Endodermal cell (in vitro differentiated cells): ENCODE measurements at places on chromosomes 7 and 10.

DNA sequence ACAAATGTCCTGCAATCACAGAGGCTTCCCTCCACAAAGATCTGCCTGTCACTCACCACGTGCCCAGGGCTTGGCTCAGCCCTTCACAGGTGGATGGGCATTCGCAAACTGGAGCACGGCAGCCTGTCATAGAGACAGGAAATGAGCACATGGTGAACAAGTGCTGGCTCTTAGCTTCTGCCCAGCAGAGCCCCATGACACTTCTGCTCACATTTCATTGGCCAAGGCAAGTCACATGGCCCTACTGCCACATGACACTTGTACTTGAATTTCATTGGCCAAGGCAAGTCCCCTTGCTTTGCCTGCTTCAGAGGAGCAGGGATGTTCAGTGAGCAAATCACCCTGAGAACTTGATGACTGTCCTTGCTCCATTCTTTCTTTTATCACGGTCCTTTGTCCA lies 110.8 kb upstream of the PPP2R2D start:
- no peaks in the 10 kb centered on the region for H3K27me3 ChIP-seq

DNA sequence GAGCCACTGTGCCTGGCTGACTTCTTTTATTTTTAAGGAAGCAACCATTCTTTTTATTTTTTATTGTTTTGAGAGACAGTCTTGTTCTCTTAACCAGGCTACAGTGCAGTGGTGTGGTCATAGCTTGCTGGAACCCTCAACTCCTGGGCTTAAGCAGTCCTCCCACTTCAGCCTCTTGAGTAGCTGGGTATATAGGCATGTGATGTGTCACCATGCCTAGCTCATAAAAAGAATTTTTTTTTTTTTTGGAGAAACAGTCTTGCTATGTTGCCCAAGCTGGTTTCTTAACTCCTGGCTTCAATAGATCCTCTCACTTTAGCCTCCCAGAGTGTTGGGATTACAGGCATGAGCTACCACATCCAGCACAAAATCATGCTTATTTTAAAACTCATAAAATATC lies 5.8 kb downstream of the MCU start:
- no peak overlapping the region for H3K27ac ChIP-seq
- H3K4me3 ChIP-seq: no peak overlapping the region
- DNase-seq: no peak

GRCh38 chr7:6725003-6725402 lies 18.3 kb upstream of the ZNF12 start:
- no peaks in the 10 kb centered on the region for H3K4me1 ChIP-seq
- DNase-seq: no peak
- H3K4me3 ChIP-seq: no peak overlapping the region
- no peaks in the 10 kb centered on the region for H3K36me3 ChIP-seq
- H3K27ac ChIP-seq: no peak overlapping the region

DNA sequence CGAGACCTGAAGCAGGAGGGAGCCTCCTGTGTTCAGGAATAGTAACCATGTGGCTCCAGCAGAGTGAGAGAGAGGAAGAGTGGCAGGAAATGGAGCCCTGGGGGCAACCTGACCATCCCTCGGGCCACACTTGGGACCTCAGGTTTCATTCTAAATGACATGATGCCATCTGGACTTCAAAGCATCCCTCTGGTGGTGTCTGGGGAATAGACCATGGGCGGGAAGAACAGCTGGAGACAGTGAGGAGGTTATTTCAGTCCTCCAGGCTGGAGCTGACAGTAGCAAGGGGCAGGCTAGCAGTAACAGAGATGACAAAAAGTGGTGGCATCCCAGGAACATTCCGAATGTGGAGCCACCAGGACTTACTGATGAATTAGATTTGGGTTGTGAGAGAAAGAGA lies 44.8 kb downstream of the AKR1B1 start:
- H3K4me3 ChIP-seq: no peak overlapping the region
- H3K36me3 ChIP-seq: no peaks in the 10 kb centered on the region
- no peaks in the 10 kb centered on the region for H3K27me3 ChIP-seq
- DNase-seq: no peak
- no peak overlapping the region for H3K27ac ChIP-seq

- peaks cover under 1% of the 10 kb centered on the region for H3K27me3 ChIP-seq
- no peak for DNase-seq
- H3K4me3 ChIP-seq: no peak overlapping the region
- H3K27ac ChIP-seq: no peak overlapping the region
- H3K36me3 ChIP-seq: no peaks in the 10 kb centered on the region
Measured at GRCh38 chr10:515674-516073, 173.8 kb downstream of the DIP2C start.

- no peak overlapping the region for H3K4me3 ChIP-seq
- H3K27ac ChIP-seq: no peak overlapping the region
Measured at GRCh38 chr7:104894726-104895521, 119.1 kb upstream of the KMT2E start.

- H3K27ac ChIP-seq: no peak overlapping the region
- no peaks in the 10 kb centered on the region for H3K27me3 ChIP-seq
- no peak for DNase-seq
- H3K36me3 ChIP-seq: no peaks in the 10 kb centered on the region
Measured at GRCh38 chr10:119222966-119223386, 15.6 kb downstream of the GRK5 start.

- H3K27me3 ChIP-seq: no peaks in the 10 kb centered on the region
- no peak overlapping the region for H3K4me3 ChIP-seq
- DNase-seq: no peak
- no peaks in the 10 kb centered on the region for H3K36me3 ChIP-seq
Measured at GRCh38 chr7:108330227-108330626, 126.0 kb downstream of the NRCAM start.

GRCh38 chr7:86477343-86477935 lies 166.3 kb upstream of the GRM3 start:
- peaks cover 2% of the 10 kb centered on the region for H3K4me1 ChIP-seq
- H3K36me3 ChIP-seq: no peaks in the 10 kb centered on the region
- H3K27ac ChIP-seq: no peak overlapping the region
- no peaks in the 10 kb centered on the region for H3K27me3 ChIP-seq
- no peak for DNase-seq
- H3K4me3 ChIP-seq: no peak overlapping the region

GRCh38 chr10:61078542-61079275 lies 134.7 kb upstream of the RHOBTB1 start:
- no peak overlapping the region for H3K27ac ChIP-seq
- H3K27me3 ChIP-seq: no peaks in the 10 kb centered on the region

DNA sequence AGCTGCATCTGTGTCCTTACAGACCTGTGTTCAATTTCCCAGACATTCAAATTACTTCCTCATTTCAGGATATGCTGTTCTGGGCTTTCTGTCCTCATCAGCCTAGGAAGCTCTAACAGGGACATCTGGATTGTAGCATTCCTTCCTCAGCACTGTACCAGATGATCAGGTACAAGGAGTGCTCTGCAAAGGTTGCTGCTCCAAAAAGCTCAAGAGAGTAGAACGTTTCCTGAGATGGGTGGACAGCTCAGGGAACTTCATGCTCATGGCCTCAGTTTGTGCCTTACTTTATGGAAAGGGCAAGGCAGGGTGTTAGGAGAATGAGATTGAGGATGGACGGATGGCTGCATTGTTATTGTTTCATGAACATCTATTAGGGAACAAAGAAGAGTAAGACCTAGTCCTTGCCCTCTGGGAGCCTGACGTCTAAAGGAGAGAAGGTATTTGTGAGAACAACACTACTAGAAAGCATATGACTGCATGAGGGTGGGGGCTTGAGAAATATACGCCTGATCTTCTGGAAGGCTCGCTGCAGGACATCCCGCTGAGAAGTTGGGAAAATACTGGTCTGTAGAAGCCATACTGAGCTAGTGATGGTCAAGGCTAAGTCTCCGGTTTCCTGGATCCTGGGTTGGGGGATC lies 10.5 kb upstream of the ZNF212 start:
- H3K27ac ChIP-seq: no peak overlapping the region
- H3K36me3 ChIP-seq: peaks cover 5% of the 10 kb centered on the region
- H3K4me1 ChIP-seq: no peaks in the 10 kb centered on the region
- H3K4me3 ChIP-seq: no peak overlapping the region

- H3K4me3 ChIP-seq: no peak overlapping the region
- no peak for DNase-seq
- H3K27me3 ChIP-seq: no peaks in the 10 kb centered on the region
- H3K27ac ChIP-seq: no peak overlapping the region
- no peaks in the 10 kb centered on the region for H3K4me1 ChIP-seq
- H3K36me3 ChIP-seq: no peaks in the 10 kb centered on the region
Measured at GRCh38 chr10:19638182-19638895, 177.9 kb upstream of the PLXDC2 start.

DNA sequence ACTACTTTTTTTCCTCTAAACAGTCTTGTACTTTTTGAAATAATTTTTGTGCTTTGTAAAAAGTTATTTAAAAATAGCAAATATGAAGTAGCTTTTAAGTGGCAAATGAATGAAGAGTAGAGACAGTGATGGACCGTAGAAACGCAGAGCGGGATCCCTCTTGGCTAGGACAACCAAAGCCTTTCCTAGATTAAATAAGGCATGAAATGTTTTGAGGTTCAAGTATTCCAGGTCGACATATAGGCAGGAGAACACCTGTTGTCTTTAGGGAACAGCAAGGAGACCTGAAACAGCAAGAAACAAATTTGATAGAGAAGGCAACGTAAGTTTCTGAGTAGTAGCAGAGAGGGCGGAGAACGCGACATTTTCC lies 662 bp upstream of the PPRC1 start:
- H3K4me3 ChIP-seq: peak overlapping the region; percentile 94
- peaks cover 4% of the 10 kb centered on the region for H3K36me3 ChIP-seq
- no peaks in the 10 kb centered on the region for H3K27me3 ChIP-seq
- H3K27ac ChIP-seq: no peak overlapping the region

DNA sequence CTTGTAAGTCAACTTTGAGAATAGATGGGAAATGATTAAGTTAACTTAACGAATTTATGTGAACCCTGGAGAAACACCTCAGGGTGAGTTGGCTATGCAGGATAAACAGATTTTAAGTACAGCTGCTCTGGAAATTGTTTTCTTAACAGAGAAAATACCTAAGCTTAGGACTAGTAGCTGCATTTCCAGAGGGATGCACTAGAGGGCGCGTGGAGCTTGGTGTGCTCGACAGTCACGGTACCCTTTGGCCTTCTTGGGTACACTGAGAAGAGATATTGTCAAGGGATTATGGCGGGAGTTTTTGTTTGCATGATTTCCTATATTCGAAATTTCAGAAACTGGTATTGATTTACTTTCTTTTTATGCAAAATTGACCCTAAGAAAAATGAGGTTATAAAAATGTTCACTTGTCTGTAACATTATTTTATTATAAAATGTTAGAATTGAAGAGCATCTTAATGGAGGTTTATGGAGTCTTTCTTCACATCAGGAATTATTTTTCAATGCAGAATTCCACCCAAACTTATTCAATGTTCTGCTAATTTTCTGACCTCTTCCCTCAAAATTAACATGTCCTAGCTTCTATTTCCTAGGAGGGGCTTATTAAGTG lies 58.4 kb upstream of the MYO3A start:
- no peak overlapping the region for H3K27ac ChIP-seq
- no peaks in the 10 kb centered on the region for H3K27me3 ChIP-seq
- peak; percentile 93 for DNase-seq
- no peaks in the 10 kb centered on the region for H3K4me1 ChIP-seq
- no peaks in the 10 kb centered on the region for H3K36me3 ChIP-seq
